Ureter (tissue), 1 donor: ENCODE measurements at places on chromosomes 16 and 17. TPM values are rescaled to one million over a fixed set of nuclear protein-coding genes. Genes with fewer than 3 reads are reported as not detected.
A peak's percentile ranks its signal among the peaks of the same experiment; 100 is the strongest.

TBL3 gene
- total RNA-seq = 37.0 TPM

HSD11B2 gene
- total RNA-seq = 5.6 TPM

RAB34 gene
- total RNA-seq = 82.9 TPM

CHTF18 gene
- 13.3 TPM for total RNA-seq

NLRC3 gene
- total RNA-seq = 3.0 TPM

- no peak for DNase-seq
These were observed 11.6 kb downstream of the NTAN1 start for GRCh38 chr16:15044286-15044685.

DNA sequence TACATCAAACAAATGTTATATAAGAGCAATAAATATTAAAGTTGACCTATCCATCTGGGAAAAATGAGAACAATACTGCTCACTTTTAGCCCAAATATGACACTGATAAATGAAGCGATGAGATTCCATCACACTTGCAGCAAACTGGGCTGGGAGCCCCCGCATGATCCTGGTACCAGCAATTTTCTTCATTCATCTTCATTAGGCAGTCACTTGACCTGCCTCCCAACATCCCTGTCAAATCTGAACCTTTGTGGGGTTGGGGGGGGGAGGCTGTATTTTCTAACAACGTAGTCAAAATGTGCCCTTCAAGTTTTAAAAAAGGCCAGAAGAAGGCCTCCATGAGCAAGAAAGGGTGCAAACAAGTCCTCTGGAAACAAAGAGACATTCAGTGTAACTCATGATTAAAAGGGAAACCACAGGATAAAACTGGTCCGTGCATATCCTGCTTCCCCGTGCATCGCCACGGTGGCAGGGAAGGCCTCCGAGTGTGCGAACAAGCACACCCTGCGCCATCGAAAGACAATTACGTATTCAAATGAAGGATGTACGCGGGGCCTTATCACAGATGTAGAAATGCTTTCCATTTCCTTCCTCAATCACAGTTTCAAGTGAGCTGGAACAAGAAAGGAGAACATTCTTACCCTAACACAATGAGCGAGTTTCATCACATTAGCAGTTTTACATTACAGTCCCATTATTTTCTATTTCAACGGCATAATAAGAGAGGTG is 48.4 kb downstream of the TOX3 start:
- DNase-seq = no peak

- peak; percentile 65 for DNase-seq
These were observed 30.8 kb downstream of the USP10 start for GRCh38 chr16:84730406-84731106.

GRCh38 chr17:804541-805435 is 22.6 kb downstream of the MRM3 start:
- no peak for DNase-seq

GRCh38 chr16:27154705-27155521 is 48.4 kb upstream of the KDM8 start:
- peak; percentile 65 for DNase-seq

- DNase-seq = peak; percentile 83
These were observed 5.8 kb upstream of the TRAF4 start for GRCh38 chr17:28737770-28738679.

DNA sequence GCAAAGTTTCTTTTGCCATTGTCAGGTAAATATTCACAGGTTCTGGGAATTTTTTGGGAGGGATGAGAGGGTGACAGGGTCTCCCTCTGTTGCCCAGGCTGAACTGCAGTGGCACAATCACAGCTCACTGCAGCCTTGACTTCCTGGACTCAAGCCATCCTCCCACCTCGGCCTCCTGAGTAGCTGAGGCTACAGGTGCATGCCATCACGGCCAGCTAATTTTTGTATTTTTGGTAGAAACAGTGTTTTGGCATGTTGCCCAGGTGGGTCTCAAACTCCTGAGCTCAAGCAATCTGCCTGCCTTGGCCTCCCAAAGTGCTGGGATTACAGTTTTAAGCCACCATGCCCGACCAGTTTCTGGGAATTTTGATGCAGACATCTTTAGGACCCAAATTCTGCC is 53.0 kb downstream of the IQCK start:
- DNase-seq = no peak

- DNase-seq = no peak
These were observed 47.5 kb downstream of the N4BP1 start for GRCh38 chr16:48562475-48562874.

DNA sequence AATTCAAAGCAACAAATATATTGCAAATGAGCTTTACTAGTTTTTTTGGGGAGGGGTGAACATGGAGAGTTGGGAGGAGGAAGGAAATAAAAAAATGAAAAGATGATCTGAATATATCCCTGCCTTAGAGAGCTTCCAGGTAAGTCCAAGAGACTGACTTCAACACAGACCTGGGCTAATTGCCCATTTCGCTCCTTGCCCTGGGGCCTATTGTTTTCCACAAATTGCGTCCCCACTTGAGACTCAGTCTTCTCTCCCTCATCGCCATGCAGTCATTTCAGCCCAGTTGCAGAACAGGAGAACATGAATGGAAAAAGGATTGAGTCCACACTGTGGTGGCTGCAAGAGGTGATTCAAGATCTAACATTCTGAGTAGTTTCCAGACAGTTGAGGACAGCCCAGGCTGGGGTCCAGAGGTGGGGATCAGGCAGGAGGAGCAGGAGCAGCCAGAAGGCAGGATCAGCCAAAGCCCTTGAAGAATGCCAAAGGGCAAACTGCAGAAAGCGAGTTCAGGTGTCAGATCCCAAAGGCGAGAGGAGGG is 21.6 kb upstream of the TOB1 start:
- no peak for DNase-seq
